NCI-H1436 (cell line): ENCODE measurements at places on chromosomes 6 and 20.
A peak's percentile ranks its signal among the peaks of the same experiment; 100 is the strongest.

DNA sequence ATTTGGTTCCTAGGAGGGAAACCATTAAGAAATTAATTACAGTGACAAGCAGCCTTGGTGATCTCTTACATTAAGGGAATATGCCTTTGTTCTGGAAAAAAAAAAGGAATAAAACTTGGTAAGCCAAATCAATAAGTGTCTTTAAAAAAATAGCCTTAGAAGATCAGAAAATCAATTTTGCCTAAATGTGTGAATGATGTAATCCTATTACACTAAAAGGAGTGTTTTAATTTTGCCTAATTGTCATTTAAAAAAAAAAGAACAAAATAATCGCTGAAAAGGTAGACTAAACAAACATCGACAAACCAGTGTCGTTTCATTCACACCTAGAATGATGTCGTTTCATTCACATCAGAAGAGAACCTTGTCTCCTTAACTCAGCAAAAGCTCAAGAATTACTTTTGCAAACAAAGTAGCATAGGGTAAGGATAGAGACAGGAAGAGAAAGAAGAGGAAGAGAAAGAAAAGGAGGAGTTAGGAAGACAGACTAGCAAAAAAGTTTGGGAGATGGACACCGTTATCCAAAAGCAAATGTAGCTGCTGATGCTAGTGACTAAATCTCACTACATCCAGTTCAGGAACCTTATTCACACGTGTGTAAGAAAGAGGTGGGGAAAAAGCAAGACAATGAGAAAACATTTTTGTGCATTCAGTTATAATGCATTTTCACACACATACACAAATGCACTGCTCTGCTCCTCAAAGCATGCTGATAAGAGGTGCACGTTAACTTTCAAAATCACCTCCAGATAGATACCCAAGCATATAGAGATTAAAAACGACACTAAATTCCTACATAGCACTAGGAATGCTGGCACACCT, 60.6 kb downstream of the HIVEP2 start:
- DNase-seq, result no peak

- DNase-seq, result no peak
Measured at GRCh38 chr6:136502786-136503185, 47.4 kb downstream of the MAP7 start.

GRCh38 chr6:20811109-20811761, 277.0 kb downstream of the CDKAL1 start:
- DNase-seq, result peak; percentile 67

DNA sequence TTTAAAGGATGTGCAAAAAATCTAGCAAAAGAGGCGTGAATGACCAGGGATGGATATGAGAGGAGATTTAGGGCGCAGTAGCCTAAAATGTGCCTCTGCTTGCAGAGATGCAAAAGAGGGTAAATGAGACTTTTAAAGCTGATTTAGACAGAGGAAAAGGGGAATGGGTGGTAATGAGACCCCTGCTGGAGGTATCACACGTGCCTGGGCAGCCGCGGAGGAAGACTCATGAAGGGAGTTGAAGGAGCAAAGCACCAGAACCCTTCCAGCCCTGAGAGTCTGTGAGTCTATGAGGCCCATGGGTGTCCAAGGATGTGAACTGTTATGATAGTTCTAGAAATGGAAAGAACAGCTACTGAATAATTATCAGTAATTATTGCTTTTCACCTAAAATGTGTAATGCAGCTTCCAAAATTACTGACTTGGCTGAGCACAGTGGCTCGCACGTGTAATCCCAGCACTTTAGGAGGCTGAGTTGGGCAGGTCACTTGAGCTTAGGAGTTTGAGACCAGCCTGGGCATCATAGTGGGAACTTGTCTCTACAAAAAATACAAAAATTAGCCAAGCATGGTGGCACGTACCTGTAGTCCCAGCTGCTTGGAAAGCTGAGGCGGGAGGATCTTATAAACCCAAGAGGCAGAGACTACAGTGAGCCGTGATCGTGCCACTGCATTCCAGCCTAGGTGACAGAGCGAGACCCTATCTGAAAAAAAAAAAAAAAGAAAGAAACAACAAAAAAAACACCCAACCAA, 38.2 kb upstream of the TIAM2 start:
- no peak for DNase-seq

DNA sequence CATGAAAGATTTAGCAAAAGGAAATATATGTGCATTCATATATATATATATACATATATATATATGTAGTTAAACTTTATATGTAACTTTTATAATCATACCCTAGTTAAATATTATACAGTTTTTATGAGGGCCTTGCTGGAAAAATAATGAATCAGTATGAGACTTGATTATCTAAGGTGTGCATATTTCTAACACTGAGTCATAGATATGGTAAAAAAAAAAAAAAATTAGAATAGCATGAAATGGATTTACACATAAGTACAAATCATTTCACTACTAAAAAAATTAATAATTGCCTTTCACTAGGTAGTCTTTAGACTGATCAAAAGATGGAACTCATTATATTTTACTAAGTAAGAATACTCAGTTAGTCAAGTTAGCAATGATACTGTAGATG, 51.3 kb upstream of the DST start:
- no peak for DNase-seq

DNA sequence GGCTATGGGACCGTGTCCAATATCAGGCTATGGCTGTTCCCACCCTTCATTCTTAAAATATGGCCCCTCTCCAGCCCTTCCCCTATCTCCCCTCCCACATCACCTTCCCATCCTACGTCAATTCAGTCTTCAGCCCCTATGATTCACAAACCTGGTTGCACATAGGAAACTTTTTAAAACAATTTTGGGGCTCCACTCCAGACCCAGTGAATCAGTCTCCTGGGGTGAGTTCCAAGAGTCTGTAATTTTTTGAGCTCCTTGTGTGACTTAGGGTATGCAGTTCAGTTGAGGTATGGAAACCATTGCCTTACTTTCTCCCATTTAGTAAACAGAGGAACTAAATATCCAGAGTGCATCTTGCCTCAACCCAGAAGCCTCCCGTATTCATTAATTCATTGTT, 5.5 kb downstream of the HNF4A start:
- no peak for DNase-seq

DNA sequence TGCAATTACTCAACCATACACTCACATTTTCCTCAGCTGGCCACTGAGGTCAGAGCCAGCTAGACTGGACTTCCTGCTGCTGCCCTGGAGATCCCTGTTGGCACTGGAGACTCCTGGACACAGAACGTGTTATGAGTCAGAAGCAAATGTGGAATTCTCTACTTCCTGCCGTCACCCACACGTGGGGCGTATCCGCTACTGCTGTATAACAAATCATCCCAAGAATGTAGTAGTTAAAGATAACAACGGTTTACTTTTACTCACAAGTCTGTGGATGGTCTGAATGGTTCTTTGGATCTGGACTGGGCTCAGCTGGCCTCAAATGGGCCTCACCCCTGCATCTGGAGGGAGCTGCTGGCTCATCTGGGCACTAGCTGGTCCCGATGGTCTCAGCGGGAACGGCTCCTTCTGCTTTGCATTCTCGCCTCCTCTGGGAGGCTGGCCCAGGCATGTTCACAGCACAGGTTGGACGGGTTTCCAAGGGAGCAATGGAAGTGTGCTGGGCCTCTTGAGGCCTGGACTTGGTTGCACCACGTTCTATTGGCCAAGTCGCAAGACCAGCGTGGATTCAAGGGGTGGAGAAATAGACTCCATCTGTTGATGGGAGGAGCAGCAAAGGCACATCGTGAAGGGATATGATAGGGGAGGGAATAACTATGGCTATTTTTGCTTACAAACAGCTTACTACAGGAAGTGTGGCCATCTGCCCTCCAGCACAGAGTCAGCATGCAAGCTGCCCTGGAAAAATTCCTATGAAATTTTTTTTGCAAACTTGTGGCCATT, 118.5 kb downstream of the SNX5 start:
- DNase-seq, result no peak

DNA sequence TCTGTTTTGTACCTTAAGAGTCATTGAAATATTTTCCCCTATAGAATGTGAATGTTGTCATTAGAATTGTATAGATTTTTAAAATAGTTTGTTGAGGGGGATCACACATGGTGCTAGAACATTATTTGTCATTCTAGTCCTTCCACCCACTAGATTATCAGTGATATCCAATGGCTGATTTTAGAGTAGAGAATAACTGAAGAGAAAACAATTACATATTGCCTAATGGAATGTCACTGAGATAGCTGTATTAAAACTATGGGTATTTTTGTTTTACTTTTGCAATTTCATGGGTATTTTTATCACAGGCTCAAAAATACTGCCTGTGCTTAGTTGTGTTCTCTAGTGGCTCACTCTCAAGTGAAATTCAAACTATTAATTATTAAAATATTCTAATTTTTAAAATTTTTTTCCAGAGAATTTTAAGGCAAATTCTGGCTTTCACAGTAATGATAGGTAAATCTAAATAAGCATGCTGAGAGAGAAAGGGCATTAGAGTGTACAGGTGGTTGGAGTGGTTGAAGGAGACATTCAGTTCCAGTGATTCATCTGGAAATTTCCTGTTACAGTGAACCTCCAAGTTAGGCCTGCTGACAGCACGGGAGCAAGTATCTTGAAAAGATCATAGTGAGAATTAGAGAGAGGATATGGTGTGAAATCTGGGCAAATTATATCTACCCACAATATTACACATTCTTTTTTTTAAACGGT, 399.6 kb downstream of the NKAIN2 start:
- no peak for DNase-seq

GRCh38 chr20:38833857-38834164, 28.3 kb downstream of the PPP1R16B start:
- no peak for DNase-seq

DNA sequence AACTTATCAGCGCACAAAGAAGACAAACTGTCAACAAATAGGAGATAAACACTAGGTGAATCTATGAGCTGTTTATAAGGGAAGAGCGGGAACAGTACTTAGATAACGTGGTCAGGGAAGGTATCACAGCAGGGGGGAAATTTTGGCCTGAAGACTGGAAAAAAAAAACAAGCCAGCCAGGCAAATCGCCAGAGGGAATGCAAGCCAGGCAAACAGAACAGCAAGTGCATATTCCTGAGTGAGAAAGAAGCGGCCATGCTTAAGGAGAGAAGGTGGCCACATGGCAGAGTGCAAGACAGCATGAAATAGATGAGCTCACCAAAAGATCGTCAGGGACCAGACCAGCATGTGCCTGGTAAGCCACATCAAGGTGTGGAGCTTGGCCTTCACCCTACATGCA, 466.5 kb upstream of the ARID1B start:
- no peak for DNase-seq

DNA sequence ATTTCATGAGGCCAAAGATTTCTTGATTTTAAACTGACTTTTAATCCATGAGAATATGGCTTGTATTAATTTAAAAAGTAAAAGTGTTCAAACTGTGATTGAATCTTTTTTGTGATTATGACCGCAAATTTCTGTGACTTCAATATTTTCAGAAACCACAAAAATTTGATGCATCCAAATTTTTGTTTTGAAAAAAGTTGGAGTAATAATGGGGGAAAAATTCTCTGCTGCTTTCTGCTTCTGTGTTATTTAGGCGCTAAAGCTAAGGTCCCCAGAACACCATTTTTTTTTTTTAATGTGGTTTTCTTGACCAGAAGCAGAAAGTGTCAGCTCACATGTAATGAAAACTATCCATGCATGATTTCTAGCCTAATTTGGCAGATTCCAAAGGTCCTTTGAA, 65.3 kb downstream of the GRIK2 start:
- no peak for DNase-seq

DNA sequence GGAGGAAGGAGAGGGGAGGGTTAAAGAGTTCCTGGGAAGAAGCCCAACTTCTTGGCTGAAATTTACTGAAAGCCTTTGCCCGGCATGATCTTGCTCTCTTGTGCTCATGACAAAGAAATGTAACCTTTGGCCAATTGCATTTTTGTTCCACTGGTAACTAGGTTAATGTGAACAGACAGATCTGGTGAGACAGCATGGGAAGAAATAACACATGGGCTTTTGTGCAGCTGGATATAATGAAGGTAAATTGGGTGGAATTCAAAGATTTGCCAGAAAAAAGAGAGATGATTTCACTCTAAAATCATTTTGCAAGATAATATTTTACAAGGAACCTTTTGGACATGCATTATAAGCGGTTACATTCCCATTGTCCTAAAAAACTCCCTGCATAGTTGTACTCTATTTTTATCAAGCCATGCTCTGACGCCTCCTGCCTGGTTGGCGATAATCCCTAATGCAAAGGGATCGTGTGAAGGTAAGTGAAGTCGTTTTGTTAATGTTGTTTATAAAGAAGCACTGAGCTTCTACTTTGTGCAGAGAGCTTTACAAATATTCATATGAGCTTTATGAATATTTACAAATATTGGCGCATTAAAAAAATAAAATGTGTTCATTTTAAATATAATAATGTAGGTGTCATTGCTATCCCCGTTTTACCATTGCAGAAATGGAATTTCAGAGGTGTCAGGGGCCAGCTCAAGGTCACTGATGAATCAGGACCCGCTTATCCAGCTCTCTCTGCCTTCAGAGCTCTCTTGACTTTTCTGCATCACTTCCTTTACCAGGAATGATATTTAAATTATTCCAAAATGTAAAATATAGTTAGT, 161.3 kb upstream of the AGPAT4 start:
- no peak for DNase-seq

- no peak for DNase-seq
Measured at GRCh38 chr6:16433338-16433890, 195.0 kb downstream of the GMPR start.

DNA sequence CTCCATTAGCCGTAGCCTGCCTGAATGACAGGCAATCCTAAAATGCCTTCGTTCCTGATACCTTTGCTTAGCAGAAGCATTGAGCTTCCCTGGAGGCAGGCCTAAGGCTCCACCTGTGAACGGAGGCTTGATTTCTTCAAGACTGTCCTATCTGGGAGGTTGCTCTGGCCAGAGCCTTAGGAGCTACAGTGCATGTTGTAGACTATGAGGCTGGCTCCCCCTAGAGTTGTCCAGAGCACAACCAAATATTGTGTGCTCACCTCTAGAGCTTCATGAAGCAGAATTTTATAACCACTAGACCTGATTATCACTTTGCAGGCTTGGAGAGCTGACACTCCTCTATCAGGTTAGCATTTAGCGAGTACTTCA, 217.8 kb downstream of the MAFB start:
- no peak for DNase-seq

DNA sequence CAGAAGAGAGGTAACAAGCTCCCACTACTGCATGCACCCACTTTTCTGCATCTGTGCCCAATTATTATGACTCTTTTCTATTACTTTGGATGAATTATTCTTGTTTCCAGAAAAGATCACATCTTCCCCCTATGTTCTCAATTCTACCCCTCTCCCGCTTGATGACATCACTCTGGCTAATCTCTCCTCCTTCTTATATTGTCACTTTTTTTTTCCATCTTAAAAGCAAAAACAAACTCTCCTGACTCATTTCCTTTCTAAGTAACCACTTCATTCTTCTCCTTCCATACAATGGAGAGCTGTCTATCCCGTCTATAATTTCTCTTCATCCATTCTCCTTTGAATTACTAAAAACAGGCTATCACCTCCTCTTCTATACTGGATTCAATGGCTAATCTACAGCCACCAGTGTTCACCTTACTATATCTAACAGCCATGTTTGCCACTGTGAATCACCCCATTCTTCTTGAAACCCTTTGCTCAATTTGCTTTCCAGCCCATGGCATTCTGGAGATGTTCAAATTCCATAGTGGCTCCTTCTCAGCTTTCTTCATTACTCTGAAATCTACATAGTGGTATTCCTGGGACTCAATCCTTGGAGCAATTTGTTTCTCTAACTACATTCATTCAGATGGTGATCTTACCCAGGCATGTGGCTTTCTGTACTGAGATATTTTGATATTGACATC, 378.4 kb downstream of the ARHGAP18 start:
- DNase-seq, result no peak

GRCh38 chr6:132198896-132199295, 202.4 kb downstream of the MOXD1 start:
- no peak for DNase-seq
